ENCODE measurements at places on chromosomes 1 and 21. TPM values are rescaled to one million over a fixed set of nuclear protein-coding genes. Genes with fewer than 3 reads are reported as not detected.

The ANKRD34A gene
- 1.9 TPM for total RNA-seq

The OR2L5 gene
- total RNA-seq, result not detected

The PCNX2 gene
- 68.6 TPM for total RNA-seq

The SHISA4 gene
- 0.39 TPM for total RNA-seq

The PPM1J gene
- 0.43 TPM for total RNA-seq

The LINGO4 gene
- 0.25 TPM for total RNA-seq

The PRAMEF14 gene
- total RNA-seq, result not detected

The AKR1A1 gene
- total RNA-seq, result 96.5 TPM

The OR2L8 gene
- not detected for total RNA-seq

The CCDC17 gene
- 7.7 TPM for total RNA-seq

The TRAF3IP3 gene
- total RNA-seq, result 332 TPM

The GCSAML gene
- total RNA-seq, result 0.47 TPM

The CAPZB gene
- total RNA-seq, result 322 TPM

The TMPRSS3 gene
- total RNA-seq, result 1.4 TPM

Data from T-cell (primary cell).